Activated CD4-positive, alpha-beta T cell treated with anti-CD3 and anti-CD28 coated beads, Interleukin-2, amount 10 ng/mL, durations not matched to agents 24 days and 14 days (primary cell): ENCODE measurements at places on chromosomes 3 and 15. TPM values are rescaled to one million over a fixed set of nuclear protein-coding genes. Genes with fewer than 3 reads are reported as not detected.

The KY gene
- not detected in 2 replicates for total RNA-seq

The MYRIP gene
- total RNA-seq = not detected in 2 replicates

The PRR20G gene
- total RNA-seq = not detected in 2 replicates

The MAGEL2 gene
- not detected in 2 replicates for total RNA-seq

The ANKRD34C gene
- not detected in 2 replicates for total RNA-seq

The P3H2 gene
- total RNA-seq = not detected in 2 replicates

The ROPN1 gene
- total RNA-seq = not detected in 2 replicates

The MST1R gene
- total RNA-seq = 1.0 and 1.5 TPM in 2 replicates

The IL5RA gene
- total RNA-seq = not detected in 2 replicates
